ENCODE measurements at places on chromosomes 1 and 21.

DNA sequence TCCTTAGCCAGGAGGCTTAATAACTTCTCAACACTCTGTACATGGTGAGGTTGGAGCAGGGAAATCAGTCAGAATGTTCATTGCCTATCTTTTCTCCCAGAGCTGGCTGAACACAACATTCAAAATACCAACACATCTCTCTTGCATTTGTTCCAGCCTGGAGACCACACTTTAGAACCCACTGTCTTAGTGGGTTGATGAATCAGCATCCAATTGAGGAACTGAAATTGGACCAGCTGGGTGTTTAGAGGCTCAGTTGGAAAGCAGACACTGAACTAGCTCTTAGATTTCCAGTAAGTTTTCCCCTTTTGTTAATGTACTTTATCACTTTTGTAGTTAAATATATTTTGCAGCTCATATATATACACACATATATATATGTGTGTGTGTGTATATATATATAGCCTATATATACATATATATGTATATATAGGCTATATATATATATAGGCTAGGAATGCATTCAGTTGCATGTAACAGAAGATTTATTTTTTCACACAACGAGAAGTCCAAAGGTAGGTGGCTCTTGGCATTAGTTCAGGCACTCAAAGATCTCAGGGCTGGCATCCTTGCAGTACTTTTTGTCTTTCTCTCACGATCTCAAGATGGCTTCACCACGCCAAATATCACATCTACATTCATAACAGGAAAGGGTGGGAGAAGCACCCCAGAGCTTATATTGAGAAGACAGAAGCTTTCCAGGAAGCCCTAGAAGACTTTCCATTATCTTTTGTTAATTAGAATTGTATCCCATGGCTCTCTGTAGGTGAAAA is 35.0 kb upstream of the HUNK start:
- no peak for DNase-seq

DNA sequence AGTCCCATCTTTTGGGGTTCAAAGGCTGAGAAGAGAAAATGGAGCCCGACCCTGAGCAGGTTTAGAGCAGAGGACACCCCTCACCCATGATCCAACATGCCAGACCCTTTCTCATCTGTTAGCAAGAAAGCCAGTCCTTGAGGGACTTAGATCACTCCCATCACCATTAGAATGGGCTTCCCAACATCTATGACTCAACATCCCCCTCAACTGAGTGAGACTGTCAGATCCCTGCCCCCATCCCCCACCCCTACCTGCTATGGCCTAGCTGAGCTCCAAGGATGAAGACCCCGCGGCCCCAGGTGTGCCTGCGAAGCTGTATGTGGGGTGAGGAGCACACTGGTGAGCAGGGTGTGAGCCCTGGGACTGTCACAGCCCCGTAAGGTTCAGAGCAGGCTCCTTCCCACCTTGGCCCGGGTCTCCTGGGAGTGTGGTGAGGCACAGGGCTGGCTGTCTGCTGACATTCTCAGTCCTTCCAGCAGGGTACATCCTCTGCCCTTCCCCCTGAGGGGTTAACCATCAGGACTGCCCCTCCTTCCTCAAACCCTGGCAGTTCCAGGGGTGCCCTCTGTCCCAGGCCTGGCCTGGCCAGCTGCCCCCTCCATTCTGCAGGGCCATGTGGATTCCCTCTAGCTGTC is 21.4 kb upstream of the BLACAT1 start:
- no peak for DNase-seq

DNA sequence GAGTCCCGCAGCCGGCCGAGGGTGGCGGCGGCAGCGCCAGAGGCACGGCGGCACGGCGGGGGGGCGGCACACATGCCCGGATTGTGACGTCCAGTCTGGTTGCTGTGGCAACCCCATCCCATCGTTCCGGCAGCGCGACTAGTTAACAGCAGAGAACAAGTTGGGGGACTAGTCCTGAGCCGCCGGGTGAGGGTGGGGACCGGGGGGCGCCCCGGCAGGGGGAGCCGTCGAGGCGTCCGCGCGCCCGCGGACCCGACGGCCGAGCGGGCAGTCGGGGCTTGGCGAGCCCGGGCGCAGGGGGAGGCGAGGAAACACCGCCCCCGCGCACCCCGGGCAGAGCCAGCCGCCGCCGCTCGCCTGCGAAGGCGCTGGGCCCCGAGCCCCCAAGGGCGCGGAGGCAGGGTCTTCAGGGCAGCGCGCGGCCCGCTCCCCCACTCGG is at the start of gene CHD5:
CHD5 (minus strand) TSS at position 54 of the 439 bp plus-strand sequence. CDS start 298 bp downstream, outside the sequence.
- no peak for DNase-seq

- no peak for DNase-seq
These were observed 2.9 kb downstream of the C1orf210 start for GRCh38 chr1:43282220-43283195.

DNA sequence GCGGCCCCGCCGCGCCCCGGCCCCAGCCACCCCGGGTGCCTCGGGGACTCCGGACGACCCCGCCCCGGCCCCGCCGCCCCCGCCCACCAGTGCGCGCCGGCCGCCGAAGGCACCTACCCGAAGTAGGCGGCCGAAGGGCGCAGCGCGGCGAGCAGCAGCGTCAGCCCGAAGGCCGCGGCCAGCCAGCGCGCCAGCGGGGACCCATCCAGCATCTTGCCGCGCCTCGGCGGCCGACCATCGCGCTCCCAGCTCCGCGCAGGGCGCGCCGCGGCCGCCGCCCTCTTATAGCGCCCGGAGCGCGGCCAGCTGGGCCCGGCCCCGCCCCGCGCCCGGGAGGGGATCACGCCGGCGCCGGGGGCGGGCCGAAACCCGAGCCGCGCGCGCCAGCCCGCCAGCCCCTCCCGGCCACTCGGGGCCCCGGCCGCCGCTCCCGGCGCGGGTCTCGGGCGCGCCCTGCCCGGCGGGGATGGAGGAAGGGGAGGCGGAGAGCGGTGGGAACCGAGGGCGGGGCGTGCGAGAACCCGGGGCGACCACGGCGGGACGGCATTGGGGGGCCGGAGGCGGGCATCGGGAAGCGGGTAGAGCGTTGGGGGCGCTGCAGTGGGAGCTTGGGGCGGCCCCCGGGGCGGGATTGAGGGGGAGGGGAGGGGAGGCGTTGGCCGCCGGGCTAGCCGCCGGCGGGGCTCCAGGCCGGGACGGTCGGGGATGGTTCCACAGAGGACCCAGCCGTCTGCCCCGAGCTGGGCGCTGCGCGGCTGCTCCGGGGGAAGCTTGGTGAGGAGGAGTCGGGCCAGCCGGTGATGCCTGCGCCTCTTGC is at the start of gene WNT9A:
WNT9A (minus strand) TSS at position 257 of the 817 bp plus-strand sequence; CDS start at position 212, 45 bp downstream.
- no peak for DNase-seq

- no peak for DNase-seq
These were observed 319 bp downstream of the HES2 start for GRCh38 chr1:6419397-6419803.

- no peak for DNase-seq
These were observed 367.2 kb upstream of the B3GALT2 start for GRCh38 chr1:193553564-193553963.

GRCh38 chr1:81702903-81703302 is 97.8 kb upstream of the ADGRL2 start:
- no peak for DNase-seq

DNA sequence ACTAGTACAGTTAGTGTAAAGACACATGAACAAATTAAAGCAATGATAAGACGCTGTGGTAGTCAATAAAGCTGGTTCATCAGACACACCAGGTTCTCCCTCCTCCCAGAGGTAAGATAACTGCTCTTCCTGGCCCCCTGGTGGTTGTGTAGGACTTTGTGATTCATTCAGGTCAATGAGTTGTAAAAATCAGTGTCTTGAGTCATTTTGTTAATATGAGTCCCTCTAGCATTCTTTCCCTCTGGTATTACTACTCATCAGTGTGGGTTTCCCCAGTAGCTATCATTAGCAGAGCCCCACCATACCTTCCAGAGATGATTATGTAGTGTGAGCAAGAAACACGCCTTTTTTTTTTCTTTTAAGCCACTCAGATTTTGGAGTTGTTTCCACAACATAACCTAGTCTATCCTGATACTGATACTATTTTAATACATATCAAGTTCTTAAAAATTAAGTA is 3.6 kb upstream of the SETDB1 start:
- no peak for DNase-seq

- DNase-seq: no peak
These were observed 123.7 kb upstream of the DEPDC1 start for GRCh38 chr1:68620571-68620970.

DNA sequence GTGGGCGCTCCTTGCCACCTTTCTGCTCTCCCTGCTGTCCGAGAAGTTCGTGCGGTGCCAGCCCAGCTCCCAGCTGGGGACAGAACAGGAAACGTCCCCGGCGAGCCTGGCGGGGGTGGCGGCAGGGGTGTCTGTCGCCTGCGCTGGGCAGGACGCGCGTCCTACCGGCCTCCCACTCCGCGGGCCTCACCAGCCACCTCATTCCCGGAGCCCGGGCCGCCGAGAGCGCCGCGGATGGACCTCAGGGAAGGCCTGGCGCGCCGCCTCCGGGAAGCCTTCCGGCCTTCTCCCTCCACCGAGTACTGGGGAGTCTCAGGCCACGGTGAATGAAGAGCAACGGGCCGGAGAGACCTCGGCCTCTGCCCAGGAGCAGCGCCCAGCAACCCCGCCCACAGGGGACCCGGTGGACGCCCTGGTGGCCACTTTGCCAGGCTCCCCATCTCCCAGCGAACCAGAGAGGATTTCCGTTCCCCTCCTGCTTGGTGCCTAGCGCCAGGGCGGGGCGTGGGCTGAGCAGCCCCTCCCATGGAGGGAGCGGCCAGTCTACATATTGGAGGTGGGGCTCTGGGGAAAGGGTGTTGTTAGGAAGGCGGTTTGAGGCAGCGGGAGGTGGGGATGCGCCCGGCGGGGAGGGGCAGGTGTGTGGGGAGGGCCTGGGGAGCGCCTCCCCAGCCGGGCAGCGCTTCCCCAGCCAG is 9.5 kb upstream of the TNFRSF14 start:
- peak; percentile 91 for DNase-seq

GRCh38 chr1:62077821-62078220 is 116.8 kb upstream of the L1TD1 start:
- no peak for DNase-seq

DNA sequence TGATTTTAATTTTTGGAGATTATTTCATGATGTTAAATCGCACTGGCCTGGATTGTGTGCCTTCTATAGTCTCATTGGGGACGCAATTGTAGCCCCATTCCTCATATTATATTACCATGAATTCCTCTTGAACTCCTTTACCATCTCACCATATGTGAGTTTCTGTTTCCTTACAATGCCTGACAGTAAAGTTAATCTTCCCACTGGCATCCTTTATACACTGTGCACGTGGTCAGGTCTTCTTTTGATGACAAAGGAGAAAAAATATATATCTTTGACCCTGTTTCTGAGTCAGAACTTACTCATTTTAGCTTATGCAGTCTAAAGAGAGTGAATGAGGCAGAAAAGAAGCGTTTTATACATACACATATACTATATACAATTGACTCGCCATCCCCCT is 774 bp upstream of the ABL2 start:
- DNase-seq: no peak

GRCh38 chr21:20330652-20331051 is 667.6 kb upstream of the NCAM2 start:
- DNase-seq: no peak

DNA sequence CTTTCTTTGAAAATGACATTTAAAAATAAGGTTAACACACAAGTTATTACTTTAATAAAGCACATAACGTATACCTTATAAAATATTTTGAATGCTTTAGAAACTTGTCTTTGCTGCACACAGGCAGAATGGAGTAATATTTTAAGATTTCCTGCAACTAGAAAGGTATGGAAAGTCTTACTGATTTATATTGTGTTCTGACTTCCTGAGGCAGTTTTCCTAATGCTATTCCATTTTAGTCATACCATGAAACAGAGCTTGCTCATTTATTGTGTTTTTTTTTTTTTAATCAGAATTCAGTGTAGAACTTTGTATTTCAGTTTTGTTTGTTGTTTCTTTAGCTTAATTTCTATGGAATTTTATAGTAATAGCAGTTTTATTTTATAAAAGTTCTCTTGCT is 60.9 kb upstream of the S1PR1 start:
- no peak for DNase-seq

- no peak for DNase-seq
These were observed 164.8 kb upstream of the ZC3H12A start for GRCh38 chr1:37309574-37309973.

DNA sequence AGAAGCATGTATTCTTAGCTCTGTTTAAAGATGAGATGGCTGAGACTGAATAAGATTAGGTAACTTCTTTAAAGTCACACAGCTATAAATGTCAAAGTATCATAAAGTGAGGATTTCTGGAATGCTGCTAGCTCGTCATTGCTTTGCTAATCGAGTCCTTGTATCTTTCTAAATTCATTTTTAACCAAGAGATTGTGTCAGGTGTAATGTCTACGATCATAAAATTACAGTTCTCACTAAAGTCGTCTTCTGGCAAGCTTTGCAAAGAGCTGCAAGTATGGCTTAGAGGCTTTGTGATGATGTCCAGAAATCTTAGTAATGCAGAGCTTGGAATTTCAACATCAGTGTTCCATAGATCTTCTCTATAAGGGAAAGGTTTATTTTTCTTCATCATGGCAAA is 569.8 kb downstream of the LMO4 start:
- DNase-seq: no peak

DNA sequence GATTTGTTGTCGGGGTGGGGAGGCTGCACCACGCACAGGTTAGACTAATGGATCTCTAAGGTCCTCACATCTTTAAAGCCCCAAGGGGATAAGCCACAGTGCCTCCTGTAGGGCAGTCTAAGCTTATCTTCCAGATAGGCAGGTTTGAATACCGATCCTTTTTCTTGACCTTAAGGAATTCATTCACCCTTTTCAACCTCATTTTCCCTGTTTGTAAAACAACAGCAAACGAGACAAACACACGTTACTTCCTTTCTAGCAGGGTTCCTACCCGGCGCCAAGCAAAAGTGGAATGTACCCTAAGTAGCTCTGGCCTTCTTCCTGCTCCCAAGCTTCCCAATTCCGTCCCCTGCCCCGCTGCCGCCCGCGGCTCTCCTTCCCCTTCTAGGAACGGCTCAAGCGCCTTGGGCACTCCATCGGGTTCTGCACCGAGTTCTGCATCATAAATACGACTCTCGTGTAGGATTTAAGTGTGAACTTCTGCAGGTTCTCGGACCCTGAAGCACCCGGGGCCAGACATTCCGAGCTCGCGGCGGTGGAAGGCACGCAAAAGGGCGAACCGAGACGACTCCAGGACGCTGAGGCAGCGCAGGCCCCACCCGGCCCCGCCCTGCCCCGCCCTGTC is 548 bp upstream of the CDC20 start:
- DNase-seq: no peak

DNA sequence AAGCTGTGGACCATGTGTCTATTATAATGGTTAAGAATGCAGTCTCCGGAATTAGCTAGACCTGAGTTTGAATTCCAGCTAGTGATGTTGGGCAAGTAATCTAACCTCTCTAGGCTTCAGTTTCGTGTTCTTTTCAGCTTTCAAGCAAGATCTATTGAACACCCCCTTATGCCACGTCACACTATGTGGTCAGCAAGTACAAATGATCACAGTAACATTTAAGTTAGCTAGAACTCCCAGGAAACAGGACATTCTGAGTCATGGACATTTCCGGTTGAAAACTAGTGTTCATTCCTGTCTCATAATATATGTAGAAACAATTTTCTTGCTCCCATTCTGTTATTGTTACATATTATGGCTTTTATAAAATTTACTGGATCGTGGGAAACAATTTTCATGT is 34.0 kb upstream of the NHLH2 start:
- no peak for DNase-seq

Data from lower lobe of right lung (tissue), 2 donors.